ENCODE measurements at places on chromosomes 4 and X.
A peak's percentile ranks its signal among the peaks of the same experiment; 100 is the strongest.

GRCh38 chr4:26273616-26273980 is 47.2 kb upstream of the RBPJ start:
- peak; percentile 55 for DNase-seq

GRCh38 chrX:150291014-150291413 is 72.1 kb upstream of the MAMLD1 start:
- no peak for DNase-seq

- no peak for DNase-seq
Measured at GRCh38 chr4:78625073-78625472, 73.5 kb downstream of the ANXA3 start.

DNA sequence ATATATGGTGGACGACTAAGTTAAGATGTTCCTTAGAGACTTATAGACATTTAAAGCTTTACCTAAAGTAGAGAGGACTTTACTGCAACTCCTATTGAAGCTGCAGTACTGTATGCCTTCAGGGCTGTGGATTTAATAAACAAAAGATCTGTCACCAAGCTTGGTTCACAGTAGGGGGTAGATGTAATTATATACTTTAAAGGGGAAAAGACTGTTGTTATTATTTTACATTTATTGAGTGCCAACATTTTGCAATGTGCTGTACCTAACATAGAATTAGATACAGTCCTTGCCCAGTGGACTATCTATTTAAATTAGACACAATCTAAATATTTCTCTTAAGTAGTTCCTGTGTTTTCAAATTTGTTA is 67.2 kb downstream of the SLIT2 start:
- no peak for DNase-seq

DNA sequence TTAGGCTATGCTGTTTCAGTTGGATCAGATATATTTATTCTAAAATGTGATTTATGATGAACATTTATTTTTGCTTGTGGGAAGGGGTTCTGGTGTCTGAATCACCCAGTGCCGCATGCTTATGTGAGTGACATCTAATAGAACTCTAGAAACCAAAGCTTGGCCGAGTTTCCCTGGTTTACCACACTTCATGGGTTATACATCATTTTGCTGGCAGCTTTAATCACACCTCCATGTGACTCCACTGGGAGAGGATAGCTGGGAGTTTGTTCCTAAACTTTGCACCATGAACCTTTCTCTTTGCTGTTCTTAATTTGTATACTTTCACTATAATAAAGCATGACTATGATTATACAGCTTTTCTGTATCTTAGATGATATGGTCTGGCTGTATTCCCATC is 382.9 kb downstream of the INPP4B start:
- DNase-seq: no peak

- DNase-seq: peak; percentile 49
Measured at GRCh38 chr4:82358847-82359246, 14.9 kb downstream of the HNRNPD start.

DNA sequence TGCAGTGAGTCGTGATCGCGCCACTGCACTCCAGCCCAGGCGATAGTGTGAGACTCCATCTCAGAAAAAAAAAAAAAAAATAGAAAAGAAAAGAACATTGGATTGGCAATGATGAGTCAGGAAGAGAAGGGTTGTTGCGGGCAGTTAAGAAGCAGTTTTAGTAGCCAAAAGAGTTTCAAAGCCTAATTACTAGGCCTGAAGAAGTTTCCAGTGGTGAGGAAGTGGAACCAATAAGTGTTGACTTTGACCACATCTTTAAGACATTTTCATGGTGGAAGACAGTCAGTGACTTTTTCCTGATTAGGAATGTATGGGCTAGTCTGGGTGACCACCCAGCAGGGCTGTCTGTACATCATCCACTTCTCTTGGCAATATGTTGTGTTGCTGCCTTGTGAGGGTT is 442.3 kb downstream of the AFF2 start:
- DNase-seq: no peak

GRCh38 chr4:17577665-17578481 is 875 bp downstream of the LAP3 start:
- DNase-seq: peak; percentile 70

DNA sequence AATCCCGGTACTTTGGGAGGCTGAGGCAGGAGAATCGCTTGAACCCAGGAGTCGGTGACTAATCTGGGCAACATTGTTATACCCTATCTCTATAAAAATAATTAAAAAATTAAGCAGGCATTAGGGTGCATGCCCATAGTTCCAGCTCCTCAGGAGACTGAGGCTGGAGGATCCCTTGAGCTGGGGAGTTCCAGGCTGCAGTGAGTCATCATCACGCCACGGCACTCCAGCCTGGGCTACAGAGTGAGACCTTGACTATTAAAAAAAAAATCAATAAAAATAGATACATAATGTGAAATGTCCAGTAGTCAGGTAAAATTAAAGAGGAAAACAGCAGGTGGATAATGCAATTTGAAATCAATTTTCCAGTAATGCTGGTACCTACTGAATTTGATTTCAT is 14.6 kb downstream of the ADGRL3 start:
- DNase-seq: no peak

GRCh38 chr4:128782875-128783614 is 26.5 kb upstream of the JADE1 start:
- DNase-seq: no peak

- no peak for DNase-seq
Measured at GRCh38 chrX:69282893-69283690, 117.8 kb upstream of the PJA1 start.

- peak; percentile 60 for DNase-seq
Measured at GRCh38 chrX:120029354-120029753, 48.1 kb downstream of the RHOXF2B start.

DNA sequence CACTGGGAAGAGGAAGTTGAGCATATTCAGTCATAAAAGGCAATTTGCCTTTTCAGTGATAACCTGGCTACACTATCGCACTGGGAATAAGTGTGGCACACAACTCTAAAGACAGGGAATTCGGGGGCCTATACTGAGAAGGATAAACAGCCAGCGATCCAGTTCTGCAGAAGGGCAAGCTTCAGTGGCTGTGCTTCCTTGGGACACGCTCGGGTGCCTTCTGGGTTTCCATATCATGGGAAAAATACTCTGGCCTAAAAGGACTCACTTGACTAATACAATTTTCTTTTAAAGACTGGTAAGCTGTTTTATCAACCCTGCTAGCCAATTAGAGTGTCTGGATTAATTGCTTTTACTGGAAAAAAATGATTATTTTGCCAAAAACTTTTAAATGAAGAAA is 58.5 kb downstream of the TENM3 start:
- no peak for DNase-seq

DNA sequence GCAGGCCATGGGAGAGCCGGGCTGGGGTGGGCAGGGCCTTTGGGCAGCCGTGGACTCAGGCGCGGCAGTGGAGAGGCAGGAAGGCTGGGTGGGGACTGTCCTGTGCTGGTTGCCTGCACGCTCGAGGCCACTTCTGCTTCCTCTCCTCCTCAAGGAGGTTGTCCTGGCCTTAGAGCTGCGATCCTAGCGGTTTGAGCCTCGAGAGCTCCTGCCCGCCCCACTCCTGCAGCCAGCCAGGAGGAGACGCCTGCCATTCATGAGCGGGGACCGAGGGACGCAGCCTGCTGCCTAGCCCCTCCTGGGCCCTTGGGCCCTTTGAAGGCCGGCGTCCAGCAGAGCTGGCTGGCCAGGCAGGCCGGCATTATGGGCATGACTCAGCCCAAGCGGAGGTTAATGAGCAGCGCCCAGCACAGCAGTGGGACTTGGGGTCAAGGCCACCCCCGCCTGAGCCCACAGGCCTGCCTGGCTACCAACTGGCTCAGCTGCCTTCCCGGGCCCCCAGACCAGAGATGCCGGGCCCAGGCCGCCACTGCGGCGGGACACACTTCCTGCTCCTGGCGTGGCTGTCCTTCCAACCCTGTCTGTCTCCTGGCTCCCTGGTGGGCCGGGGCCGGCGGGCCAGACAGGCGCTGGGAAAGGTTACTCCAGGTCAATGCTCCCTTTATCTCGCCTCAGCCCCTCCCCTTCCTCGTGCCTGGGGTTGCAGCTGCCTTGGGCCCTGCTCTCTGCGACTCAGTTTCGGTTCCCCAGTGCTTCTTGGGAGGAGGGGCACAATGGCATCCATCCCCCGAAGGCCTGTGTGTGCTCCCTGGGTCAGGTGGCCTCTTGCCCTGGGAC is 1.8 kb downstream of the ABCD1 start:
- DNase-seq: peak; percentile 72

DNA sequence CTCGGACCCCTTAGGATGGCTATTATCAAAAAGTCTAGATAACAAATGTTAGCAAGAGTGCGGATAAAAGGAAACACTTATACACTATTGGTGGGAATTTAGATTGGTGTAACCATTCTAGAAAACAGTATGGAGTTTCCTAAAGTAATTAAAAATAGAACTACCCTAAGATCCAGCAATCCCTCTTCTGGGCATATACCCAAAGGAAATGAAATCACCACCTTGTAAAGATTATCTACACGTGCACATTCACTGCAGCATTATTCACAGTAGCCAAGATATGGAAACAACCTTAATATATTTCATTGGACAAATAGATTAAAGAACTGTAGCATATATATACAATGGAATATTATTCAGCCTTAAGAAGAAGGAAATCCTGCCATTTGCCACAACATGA is 462.4 kb downstream of the IQCM start:
- DNase-seq: no peak

DNA sequence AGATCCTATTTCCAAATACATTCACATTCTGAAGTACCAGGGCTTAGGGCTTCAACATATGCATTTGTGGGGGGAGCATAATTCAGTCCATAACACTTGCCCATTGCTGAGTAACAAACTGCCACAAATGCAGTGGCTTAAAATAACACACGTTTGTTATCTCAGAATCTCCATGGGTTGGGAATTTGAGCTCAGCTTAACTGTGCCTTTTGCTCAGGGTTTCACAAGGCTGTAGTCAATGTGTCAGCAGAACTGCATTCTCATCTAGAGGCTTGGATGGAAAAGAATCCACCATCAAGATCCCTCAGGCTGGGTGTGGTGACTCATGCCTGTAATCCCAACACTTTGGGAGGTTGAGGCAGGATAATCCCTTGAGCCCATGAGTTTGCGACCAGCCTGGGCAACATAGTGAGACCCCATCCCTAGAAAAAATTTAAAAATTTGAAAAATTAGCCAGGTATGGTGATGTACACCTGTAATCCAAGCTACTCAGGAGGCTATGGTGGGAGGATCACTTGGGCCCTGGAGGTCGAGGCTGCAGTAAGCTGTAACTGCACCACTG is 25.8 kb upstream of the TBL1X start:
- DNase-seq: no peak

- peak; percentile 26 for DNase-seq
Measured at GRCh38 chr4:82578935-82579334, 17.1 kb upstream of the TMEM150C start.

DNA sequence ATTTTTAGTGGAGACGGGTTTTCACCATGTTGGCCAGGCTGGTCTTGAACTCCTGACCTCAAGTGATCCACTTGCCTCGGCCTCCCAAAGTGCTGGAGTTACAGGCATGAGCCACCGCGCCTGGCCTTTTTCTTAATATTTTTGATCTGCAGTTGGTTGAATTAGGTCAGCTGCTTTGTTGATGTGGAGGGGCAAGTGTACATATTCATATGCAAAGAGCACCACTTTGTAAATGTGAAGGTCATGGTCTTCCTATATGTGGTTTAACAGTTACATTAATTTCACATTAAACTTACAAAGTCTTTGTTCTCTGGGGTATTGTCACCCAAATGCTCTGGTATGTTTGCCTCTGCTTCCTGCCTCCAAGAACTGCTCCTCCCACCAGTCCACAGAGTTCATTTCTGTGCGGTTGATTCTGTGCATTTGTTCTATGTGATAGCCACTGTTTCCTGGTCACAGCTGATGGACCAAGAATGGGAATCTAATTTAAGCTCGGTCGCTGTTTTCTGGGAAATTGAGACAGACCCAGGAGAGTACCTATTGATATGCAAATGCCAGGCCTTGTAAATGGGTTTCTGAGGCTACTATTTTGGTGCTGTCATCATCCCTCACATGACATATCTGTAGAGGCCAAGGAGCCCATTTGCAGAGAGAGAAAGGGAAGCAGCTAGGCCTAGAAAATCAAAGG is 26.9 kb upstream of the HPSE start:
- DNase-seq: peak; percentile 50

DNA sequence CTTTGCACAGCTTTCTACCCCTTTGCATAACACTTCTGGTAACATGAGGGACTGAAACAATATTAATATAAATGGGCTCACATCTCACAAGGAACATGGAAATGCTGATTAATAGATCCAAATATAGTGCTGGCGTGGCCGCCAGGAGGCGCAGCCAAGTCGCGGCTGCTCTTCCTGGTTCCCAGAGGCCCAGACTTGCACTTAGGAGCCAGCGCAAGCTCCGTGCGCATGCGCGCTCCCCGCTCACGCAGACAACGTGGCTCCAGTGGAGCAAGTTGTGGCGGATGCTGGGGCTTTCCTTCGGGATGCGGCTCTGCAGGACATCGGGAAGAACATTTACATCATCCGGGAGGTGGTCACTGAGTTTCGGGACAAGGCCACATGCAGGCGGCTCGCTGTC is 318.3 kb upstream of the SLC7A11 start:
- DNase-seq: peak; percentile 4

- DNase-seq: no peak
Measured at GRCh38 chr4:142708231-142708630, 137.9 kb downstream of the INPP4B start.

DNA sequence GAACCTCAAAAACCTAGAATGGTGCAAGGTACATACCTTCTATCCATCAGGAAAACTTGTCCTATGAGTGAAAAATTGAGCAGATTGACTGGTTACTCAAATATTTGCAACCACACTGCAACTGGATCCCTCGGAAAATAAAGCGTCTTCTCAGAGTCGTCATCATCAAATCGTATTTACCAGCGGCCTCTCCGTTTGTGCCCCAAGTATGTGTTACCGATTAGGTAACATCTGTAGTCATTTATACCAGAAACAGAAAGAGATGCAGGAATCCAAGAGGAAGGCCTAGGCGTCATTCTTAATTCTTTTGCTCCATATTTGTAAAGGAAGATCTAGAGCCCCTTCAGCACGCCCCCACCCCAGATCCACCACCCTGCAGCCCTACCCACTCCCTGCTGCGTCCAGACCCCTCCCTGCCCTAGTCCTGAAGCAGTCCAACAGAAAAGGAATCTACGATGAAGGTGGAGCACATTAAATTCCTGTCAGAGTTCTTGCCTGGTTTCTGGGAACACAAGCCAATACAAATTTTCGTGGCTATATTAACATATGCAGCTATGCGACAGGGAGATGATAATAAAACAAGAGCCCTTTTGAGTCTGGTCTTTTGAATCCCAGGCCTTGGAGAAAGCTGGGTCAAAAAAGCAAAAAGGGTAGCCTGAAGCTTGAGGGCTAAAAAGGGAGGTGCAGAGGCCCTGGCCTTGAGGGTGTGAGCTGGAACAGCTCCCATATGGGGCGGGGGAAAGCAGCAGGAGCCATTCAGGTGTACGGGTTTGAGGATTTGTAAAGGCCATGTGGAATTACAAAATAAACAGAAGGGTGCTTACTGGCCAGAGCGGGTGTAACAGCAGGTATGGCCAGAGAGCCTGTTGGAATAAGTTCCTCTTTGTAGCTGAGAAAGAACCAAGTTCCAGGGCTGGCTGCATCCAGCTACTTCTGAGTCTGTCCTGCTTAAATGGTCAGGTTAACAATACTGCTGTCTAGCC is 77.0 kb downstream of the ZNF827 start:
- no peak for DNase-seq

GRCh38 chrX:23779025-23779424 is 3.9 kb upstream of the SAT1 start:
- DNase-seq: no peak

- peak; percentile 35 for DNase-seq
Measured at GRCh38 chr4:702618-703048, 3.0 kb upstream of the PCGF3 start.

GRCh38 chrX:121671649-121672048 is 624.2 kb downstream of the GLUD2 start:
- no peak for DNase-seq

GRCh38 chr4:21864686-21865085 is 83.9 kb downstream of the KCNIP4 start:
- DNase-seq: no peak

Data from hematopoietic multipotent progenitor cell treated with erythropoietin and hydrocortisone succinate and interleukin-3 and kit ligand, for 4 days (in vitro differentiated cells).